Right lung (tissue), 10 donors: ENCODE measurements at places on chromosomes 6 and 20.

- no peak for DNase-seq
Measured at GRCh38 chr20:34324541-34324940, 21.4 kb upstream of the AHCY start.

GRCh38 chr6:150566486-150566885, 33.2 kb upstream of the PLEKHG1 start:
- DNase-seq: no peak

DNA sequence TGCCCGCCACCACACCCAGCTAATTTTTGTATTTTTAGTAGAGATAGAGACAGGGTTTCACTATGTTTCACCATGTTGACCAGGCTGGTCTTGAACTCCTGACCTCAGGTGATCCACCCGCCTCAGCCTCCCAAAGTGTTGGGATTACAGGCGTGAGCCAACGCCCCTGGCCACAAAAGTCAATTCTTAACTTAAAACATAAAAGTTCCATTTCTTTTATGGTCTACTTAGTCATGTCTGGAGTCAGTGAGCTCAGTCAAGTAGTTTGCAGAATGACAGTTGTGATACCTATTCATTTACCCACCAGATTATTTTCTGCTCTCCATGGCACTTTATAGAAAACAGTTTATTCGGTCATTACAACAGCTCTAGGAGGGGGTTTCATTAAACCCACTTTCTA, 103.1 kb upstream of the ESR1 start:
- no peak for DNase-seq

DNA sequence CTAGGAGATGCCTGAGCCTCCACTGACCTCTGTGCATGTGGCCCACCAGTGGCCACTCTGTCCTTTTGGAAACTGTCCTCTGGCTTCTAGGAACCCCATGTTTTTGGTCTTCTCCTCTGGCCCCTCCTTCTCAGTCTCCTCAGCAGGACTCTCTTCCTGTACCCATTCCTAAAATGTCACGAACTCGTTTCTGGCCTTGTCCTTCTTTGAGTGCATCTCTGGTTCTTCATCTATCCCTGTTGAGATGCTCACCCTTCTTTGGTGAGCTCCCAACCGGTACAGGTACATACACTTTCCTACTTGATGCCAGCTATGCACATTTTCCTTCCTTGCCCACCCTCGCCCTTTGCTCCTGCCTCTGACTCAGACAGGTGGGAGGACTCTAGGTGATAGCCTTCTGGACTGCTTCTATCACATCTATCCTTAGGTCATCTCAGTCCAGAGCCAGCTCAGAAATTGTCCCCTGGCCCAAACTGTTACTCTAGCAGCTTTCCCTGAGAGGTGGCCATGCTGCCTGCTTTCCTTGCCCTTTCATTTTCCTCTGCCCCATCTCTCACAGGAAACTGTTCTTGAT, 14.8 kb upstream of the NNAT start:
- DNase-seq: no peak

- DNase-seq: no peak
Measured at GRCh38 chr20:63751471-63752271, 12.1 kb downstream of the SLC2A4RG start.

- no peak for DNase-seq
Measured at GRCh38 chr6:34535199-34535598, 20.9 kb downstream of the SPDEF start.

DNA sequence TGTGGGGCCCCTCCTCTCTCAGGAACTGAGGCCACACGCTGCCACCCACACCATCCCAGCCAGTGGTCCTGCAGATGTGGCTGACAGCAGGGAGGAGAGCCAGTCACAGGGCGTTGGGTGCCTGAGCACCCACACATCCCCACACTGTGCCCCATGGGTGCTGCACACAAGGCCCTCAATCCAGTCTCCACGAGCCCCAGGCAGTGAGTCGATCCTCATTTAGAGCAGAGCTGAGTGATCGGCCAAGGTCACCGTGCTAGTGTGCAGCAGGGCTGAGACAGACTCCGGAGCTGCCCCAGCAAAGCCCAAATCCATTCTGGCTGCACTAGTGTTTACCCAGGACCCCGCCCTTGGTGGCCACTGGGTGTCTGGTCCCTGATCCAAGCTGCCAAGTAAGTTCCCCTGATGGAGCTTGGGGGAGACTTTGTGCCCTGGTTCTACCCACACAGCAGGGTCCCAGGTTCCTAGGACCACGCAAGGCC, 9.0 kb downstream of the C20orf203 start:
- DNase-seq: no peak

GRCh38 chr6:147169529-147169928, 34.7 kb upstream of the STXBP5 start:
- no peak for DNase-seq

DNA sequence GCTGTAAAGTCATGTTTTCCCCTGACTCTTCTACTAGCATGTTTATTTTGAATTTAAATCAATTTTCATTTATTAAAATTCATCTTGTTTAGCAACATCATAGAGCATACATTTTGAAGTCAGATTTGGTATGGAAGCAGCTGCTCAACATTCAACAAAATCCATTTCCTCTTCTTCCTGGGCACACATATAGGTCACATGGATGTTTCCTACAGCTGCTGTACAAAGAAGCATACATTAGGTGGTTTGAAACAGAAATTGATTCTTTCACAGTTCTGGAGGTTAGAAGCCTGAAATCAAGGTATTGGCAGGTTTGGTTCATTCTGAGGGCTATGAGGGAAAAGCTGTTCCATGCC, 495.2 kb downstream of the RFPL4B start:
- no peak for DNase-seq

GRCh38 chr6:155382338-155382685, 68.0 kb upstream of the TFB1M start:
- no peak for DNase-seq

- DNase-seq: no peak
Measured at GRCh38 chr6:132054525-132054924, 103.4 kb upstream of the CCN2 start.

DNA sequence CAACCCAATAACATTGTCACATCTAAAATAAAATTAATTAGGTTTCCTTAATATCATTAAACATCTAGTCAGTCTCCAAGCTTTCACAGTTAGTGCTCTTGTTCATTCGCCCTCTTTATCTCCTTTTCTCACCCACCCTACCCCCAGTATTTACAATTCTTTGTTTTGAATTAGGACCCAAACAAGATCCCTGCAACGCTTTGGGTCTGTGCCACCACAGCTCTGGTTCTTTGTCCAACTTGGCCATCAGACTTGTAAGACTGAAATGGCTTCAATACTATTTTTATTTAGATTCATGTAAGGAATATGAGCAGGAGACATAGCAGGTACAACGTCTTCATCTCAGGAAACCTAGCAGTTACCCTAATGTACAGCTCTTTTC, 276.5 kb downstream of the CDKAL1 start:
- DNase-seq: no peak

- no peak for DNase-seq
Measured at GRCh38 chr20:20317195-20317594, 50.7 kb upstream of the INSM1 start.

GRCh38 chr6:8225113-8225512, 122.8 kb upstream of the EEF1E1 start:
- no peak for DNase-seq

DNA sequence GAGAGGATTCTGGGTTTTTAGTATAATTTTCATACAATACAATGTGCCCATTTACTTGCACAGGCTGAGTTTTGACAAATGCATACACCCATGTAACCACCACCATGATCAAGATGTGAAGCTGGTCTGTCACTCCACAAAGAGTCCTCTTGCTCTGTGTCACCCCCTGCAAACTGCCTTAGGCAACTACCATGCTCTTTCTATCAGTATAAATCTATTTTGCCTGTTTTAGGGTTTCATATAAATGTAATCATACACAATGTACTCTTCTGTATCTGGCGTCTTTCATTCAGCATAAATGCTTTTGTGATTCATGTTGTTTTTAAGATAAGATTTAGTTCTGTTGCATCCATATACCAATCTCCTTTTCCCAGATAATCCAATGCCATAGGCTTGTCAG, 181.9 kb upstream of the KCNG1 start:
- no peak for DNase-seq

DNA sequence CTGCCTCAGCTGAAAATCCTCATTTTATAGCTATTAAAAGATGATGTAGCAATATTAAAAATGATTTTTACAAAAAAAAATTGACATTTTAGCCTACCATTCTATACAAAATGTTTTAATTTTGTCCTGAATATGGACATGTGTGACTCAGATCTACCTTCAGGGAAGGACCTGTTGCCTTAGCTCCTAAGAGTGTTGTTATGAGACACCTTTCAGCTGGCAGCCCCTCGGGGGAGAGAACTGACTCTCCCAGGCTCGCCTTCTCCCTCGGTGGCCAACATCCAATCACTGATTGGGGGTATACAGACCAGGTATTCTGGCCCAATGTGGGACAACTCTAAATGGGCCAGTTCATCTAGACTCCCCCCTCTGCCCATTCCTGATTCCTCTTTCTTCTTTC, 32.5 kb upstream of the MRAP2 start:
- DNase-seq: no peak

- no peak for DNase-seq
Measured at GRCh38 chr6:9224539-9224938, 789.2 kb upstream of the SLC35B3 start.

GRCh38 chr20:63979229-63979556, 249 bp downstream of the SAMD10 start:
- DNase-seq: no peak

DNA sequence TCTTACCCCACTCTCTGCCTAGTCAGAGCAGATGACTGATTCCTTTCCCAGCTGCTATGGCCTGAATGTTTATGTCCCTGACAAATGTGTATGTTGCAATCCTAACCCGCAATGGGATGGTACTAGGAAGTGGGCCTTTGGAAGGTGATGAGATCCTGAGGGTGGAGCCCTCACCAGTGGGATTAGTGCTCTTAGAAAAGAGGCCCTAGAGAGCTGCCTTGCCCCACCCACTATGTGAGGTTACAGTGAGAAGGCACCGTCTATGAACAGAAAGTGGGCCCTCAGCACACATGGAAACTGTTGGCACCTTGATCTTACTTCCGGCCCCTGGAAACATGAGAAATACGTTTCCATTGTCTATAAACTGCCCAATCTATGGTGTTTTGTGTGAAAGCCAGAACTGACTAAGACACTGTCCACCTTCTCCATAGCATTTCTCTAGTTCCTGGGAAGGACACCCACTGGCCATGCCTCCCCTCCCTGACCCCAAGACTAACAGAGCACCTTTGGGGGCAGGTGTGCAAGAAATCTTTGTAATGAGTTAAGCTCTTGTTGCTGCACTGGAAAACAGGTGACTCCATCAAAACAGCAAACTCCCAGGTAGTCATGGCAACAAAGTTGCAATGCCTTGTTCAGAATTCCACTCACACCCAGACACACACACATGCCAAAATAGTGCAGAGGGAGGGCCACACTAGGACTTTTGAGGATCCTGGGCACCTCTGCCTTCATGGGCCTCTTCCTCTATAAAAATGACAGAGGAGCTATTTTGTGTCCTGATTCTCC, 16.2 kb downstream of the GABRR2 start:
- DNase-seq: no peak

DNA sequence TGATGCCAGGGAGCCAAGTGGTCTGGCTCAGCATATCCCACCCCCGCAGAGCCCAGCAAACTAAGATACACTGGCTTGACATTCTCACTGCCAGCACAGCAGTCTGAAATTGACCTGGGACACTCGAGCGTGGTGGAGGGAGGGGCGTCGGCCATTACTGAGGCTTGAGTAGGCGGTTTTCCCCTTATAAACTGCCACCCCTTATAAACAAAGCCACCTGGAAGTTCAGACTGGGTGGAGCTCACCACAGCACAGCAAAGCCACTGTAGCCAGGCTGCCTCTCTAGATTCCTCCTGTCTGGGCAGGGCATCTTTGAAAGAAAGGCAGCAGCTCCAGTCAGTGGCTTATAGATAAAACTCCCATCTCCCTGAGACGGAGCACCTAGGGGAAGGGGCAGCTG, 19.4 kb downstream of the TINAG start:
- DNase-seq: no peak

DNA sequence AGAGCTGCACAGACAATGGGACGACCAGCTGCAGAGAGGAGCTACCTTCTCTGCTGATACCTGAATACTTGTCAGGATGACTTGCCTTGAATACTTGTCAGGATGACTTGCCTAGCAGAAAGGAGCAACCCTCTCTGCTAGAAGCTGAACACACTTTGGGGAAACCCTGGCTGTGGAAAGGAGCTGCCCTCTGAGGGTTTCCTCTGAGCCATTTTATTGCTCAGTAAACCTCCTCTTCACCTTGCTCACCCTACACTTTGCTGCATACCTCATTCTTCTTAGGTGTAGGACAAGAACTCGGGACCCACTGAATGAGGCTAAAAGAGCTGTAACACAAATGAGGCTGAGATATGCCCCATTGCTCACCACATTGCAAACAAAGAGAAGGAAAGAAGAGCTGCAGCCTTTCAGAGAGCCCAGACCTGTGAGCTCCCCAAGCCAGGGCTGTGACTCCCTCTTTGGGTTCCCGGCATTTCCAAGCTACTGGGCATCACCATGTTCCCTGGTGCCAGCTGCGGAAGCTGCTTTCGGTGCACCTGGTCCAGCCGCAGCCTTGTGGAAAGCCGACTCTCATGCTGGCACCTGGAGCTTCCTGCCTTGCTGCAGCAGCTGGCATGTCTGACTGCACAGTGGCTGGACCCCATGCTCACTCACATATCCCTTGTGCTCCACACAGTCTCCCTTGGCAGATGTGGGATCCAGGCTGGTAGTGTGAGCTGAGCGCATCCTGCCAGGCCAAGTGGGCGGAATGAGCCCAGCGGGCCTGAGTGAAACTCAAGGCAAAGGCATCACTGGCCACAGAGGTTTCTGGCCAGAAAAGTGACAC, 106.7 kb upstream of the AHI1 start:
- no peak for DNase-seq

DNA sequence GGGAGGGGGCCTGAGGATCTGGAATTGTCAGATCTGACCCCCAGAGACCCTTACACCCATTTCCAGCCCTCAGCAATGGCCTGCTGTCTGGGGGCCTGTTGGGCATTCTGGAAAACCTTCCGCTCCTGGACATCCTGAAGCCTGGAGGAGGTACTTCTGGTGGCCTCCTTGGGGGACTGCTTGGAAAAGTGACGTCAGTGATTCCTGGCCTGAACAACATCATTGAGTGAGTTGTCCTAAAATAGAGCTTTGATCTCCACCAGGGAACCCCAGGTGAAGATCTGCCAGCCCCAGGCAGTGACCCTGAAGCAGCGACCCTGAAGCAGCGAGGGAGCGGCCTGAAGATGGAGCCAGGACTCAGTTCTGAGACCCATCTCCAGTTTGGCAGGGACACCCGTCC, 2.2 kb downstream of the BPIFA1 start:
- no peak for DNase-seq

GRCh38 chr20:24965065-24965919, 16.2 kb downstream of the CST7 start:
- no peak for DNase-seq

GRCh38 chr20:14861028-14861699, 523.8 kb upstream of the FLRT3 start:
- no peak for DNase-seq

GRCh38 chr20:2794202-2794748, 6.2 kb downstream of the CPXM1 start:
- no peak for DNase-seq
